ENCODE measurements at places on chromosomes 4 and X.
A peak's percentile ranks its signal among the peaks of the same experiment; 100 is the strongest.

DNA sequence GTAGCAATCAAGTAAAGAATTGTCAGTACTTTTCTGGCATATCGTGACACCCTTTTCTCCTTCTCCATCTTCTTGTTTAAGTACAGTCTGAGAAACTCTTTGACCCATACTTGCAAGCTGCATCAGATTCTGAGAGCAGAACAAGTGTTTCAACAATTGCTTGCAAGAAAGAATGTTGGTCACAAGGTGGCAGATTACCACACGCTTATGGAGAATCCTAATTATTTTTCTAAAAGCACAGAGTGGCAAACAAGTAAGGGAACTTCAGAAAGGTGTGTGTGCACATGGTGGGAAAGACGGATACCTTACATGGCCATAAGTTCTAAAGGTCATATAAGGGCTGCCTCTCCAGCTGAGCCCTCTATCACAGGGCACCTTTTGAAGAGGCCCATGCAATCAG lies 136.4 kb upstream of the FGF13 start:
- DNase-seq, result no peak

DNA sequence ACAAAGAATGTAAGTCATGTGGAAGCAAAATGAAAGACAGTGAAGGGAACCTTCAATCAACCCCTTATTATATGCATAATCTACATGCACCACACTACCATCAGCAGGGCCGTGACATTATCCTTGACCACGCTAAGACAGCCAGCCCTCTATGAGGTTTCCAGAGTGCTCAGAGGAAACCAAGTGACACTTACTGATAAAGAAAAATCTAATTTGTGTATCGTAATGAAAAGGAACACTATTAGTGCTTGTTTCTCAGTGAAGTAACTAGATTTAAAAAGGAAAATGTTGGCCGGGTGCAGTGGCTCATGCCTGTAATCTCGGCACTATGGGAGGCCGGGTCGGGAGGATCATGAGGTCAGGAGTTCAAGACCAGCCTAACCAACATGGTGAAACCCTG lies 56.4 kb downstream of the ABCG2 start:
- DNase-seq, result no peak

GRCh38 chr4:79025170-79025569 lies 85.9 kb upstream of the PAQR3 start:
- no peak for DNase-seq

DNA sequence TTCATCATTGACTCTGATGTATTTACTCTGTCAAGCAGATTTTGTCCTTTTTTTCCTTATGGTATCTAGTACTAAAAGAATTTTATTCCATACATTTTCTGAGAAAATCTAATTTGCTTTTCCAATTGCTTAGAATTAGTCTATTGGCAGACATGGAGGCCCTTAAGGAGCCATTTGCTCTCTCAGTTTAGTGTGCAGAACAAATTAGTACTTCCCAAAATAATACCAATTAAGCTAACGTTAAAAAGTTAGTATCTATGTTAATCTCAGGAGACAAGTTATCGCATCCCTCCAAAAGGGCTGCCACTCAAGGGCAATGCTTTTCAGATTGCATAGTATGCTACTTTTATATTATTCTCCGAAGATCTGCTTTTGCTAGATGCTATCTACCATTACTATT lies 47.7 kb downstream of the PDHA2 start:
- no peak for DNase-seq

DNA sequence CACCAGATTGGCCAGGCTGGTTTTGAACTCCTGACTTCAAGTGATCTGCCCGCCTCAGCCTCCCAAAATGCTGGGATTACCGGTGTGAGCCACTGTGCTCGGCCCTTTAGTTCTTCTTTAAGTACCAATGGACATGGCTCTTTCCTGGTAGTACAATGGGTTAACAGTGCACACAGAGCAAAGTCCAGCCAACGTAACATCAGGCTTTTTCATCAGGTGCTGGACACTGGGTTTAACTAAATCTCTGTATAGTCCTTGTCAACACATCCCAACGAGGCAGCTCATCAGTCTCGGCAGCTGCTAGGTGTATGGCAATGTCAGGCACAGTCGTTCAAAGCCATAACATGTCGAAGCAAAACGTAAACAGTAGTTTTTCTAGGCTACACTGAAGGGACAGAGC lies 93.8 kb downstream of the HDAC8 start:
- DNase-seq, result no peak

GRCh38 chr4:185235119-185235842 lies 25.9 kb downstream of the SNX25 start:
- no peak for DNase-seq

DNA sequence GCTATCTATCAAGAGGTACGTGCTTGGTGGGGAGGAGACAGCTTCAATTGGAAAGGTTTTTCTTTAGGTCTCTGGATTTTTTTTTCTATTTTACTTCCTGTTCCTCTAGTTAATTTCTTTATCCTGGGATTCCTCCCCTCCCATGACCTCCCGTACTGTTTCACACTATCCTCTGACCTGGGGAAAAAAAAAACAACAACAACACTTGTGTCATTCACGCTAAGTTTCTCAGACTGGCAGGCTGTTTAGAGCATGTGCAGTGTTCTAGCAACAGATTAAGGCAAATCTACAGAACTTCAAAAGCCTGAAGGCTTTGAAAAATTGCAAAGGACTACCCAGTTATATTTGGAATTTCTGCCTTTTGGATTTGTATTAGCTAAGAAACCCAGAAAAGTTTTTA lies 358.4 kb downstream of the ARHGAP24 start:
- DNase-seq, result no peak

DNA sequence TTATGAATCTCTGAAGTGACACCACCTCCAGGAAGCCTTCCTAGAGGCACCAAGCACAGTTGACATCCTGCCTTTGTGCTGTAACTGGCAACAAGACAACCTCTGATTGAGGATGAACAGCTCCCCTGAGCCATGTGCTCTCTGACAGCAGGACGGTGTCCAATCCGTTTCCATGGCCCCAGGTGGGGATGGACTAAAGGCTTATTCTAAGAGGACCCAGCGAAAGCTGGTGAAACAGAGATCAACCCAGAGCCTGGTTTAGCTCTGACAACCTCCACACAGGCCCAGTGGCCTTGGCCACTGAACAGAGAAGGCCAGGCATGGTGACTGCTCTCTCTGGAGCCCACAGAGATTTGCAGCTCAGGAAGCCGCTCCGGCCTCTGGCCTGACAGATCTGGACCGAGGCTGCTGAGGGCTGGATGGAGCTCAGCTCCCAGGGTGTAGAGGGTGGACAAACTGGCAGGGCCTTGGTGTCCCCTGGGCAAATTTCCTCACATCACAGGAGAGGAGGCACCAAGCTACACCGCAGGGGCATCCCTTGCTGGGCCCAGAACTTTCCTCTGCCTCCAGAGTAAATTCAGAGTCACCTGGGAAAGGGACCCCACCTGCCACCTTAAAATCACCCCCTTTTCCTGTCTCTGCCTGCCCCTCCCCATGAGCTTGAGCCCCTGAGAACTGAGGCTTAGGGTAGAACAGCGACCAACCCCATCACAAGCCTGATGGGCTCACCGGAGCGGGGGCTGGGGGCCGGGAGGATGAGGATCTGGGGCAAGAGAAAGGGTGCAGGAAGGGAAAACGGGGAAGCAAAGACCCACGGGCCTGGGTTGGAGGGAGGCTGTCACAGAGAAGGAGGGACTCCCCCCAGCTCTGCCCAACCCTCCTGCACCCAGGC lies 40.2 kb downstream of the HMX1 start:
- DNase-seq, result no peak

DNA sequence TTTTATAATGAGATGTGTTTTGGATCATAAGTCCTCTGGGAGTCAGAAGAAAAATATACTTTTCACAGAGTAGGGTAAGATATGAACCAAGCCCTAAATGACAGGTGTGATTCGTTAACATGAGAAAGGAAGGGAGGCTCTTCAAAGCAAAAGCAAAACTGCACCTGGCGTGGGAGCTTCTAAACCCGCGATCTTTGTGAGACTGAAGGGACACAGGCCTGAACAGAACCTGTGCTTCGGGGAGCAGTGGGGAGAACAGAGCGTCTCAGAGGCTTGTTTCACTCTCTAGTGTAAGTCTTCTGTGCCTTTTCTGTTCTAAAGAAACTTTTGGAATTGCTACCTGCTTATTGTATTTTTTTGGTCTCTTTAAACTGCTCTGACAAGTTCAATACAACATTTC lies 30.2 kb upstream of the CYP4V2 start:
- no peak for DNase-seq

- no peak for DNase-seq
Measured at GRCh38 chrX:101263766-101264165, 27.4 kb downstream of the TAF7L start.

- no peak for DNase-seq
Measured at GRCh38 chr4:158395343-158395742, 126.3 kb upstream of the RXFP1 start.

DNA sequence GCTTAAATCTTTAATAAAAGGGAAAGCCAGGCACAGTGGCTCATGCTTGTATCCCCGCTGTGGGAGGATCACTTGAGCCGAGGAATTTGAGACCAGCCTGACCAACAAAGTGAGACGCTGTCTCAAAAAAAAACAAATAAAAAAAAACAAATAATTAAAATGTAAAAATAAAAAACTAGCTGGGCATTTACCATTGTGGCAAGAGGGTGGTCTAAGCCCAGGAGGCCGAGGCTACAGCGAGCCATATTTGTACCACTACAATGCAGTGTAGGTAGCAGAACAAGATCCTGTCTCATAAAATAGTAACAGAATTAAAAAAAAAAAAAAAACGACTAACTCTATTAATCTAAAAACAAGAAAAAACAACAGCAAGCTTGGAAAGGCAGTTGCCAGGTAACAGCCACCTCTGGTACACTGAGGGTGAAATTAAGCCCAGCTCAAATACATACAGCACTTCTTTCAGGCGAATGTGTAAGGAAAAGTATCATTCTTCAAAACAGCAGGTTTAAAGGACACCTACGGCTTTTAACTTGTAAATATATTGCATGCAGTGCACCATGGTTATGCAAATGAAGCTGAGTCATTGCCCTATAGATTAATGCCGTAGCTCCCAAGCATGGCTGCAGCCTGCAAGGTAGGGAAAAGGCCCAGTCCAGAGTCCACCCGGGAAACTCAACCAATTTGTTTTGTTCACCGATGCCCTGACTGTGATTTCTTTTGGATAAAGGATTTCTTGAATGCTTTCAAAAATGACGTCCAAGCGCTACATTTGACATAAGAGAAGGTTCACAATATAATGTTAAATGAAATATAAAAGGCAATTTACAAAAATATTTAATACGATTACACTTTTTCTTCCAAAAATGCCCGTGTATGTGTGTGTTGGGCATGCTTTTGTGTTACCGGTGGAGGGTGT lies 14.5 kb upstream of the TXLNG start:
- no peak for DNase-seq

DNA sequence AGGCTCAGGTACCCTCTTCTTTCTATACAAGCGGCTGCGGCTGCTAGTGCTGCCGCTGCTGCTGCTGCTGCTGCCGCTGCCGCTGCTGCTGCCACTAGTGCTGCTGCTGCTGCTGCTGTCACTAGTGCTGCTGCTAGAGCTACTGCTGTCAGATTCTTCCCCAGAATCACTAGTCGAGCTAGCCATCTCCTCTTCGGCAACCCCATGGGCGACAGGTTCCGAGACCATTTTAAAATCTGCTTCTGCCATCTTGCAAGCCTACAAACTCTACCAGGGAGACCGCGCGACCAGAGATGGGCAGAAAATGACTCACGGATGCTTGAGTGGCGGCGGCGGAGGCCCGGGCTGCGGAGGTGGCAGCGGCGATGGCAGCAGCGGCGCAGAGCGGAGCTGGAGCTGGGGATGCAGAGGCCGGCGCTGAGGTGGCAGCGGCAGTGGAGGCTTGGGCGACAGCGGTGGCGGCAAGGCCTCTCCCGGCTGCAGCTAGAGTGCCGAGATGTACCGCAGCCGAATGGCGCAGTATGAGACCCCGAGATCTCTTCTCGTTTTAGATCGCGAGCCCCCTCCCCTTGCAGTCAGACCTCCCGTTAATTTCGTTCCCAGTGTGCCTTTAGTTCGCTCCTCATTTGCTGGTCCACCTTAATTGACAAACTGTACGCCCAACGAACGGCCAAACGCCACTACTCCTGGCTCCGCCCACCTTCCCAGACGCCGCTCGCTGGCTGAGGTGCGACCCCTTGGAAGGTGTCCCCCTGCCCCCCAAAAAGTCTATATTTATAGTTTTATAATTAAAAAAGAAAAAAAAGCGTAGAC lies at the start of gene NAP1L3:
Gene NAP1L3, minus strand, starts transcription at position 523 of the 813 bp plus-strand sequence. Its CDS starts 274 bp downstream, at position 249.
- DNase-seq, result peak; percentile 57

- DNase-seq, result no peak
Measured at GRCh38 chrX:37995428-37995827, 10.9 kb upstream of the SYTL5 start.

GRCh38 chr4:140100771-140101170 lies 53.2 kb downstream of the MAML3 start:
- DNase-seq, result no peak

DNA sequence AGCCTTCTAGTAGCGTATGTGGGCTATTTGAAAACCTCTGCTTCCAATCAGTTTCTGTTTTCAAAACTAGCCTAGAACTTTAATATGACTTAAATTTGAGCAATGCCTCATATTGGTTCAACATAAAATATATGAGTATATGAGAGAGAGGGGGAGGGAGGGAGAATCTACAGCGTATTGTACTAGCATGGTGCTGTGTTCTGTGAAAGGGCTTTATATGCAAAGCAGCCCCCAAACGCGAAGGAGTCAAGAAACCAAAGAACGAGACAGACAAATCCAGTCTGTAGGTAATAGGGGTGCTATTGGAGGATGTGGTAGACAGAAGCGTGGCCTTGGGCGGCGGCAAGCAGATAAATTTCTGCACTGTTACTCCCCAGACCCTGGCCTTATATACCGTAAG lies 784 bp upstream of the ANXA5 start:
- no peak for DNase-seq

DNA sequence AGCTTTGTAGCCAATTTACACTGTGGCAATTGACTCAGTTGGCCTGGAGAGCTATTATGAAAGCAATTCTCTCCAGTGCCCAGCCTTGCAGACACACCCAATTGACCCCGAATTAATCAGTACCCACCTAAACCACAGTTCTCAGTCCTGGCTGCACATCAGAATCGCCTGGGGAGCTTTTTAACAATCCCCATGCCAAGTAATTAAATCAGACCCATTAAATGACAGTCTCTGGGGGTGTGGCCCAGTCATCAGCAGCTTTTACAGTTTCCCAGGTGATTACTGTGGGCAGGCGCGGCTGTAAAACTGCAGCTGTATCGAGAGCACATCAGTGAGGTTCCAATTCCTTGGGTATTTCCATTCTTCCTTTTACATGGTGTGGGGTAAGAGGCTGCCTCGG lies 460.9 kb upstream of the FAT1 start:
- no peak for DNase-seq

- no peak for DNase-seq
Measured at GRCh38 chr4:25030277-25031076, at the start of gene LGI2. Gene LGI2 (minus strand): TSS chr4:25030946. CDS start chr4:25030693, 253 bp downstream.

DNA sequence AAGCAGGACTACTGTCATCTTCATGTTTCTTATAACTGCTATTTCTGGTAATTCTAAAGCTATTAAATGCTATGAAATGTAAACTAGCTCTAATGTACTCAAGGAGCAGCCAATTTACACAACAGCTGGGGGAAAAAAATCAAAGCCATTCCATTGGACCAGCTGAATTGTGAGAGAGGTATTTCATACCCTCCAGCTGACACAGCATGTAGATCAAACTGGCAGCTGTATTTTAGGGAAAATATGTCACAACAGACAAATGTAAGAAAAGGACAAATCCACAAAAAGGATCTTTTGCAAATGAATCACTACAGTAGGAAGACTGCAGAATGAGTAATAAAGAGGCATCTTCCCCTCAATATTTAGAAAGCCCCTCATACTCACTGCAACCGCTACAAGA lies 65.2 kb upstream of the FAM47B start:
- no peak for DNase-seq

Measured in NCI-H1436 (cell line).